ENCODE measurements at places on chromosomes 1 and 21. TPM values are rescaled to one million over a fixed set of nuclear protein-coding genes. Genes with fewer than 3 reads are reported as not detected.

The KCNE2 gene
- total RNA-seq: not detected

The AQP10 gene
- 0.18 TPM for total RNA-seq

DNA sequence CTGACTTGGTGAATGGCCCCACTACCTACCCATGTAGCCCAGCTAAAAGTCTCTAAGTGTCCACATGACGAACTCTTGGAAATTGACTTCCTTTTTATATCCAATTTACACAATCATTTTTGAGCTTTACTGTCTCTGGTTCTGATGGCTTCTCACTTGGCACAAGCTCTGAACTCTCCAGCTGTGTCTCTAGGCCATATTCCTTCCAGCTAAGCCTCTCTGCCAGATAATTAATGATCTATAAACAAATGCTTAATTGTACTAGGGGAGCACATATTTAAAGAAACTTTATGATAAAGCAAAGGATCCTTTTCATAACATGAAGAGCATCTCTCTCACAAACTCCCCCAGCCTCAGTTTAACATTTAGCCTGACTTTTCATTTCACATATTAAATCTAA lies 16.3 kb upstream of the BEND5 start:
- DNase-seq: no peak

DNA sequence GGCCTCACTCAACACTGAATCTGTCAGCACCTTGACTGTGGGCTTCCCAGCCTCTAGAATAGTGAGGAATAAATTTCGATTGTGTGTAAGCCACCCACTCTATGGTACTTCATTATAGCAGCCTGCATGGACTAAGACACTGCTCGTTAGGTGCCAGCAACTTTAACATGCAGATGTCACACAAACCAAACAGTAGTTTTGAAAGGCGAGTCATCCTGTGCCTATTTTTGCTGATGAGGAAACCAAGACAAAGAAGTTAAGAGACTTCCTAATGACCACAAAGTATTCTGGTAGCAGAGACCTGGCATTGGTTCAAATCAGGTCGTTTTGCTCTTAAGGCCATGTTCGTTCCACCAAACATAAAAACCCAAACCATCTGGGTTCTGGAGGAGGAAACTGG lies 42.9 kb downstream of the BATF3 start:
- DNase-seq: no peak

DNA sequence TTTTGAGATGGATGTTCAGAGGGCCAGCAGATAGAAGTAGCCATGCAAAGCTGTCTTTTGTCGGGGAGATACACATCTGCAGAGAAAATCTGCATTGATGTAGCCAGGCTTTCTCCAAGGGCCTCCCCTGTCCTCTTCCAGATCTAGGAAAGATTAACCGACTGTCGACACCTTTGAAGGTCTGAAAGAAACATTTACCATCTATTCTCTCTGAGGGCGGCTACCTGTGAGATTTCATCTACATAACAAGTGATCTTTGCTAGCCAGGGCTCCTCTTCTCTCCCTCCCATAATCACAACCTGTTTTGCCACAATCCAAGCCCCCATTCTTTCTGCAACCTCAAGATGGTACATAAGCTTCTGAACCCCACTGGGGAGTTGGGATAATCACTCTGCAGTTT lies 193.6 kb downstream of the RGS7 start:
- no peak for DNase-seq

DNA sequence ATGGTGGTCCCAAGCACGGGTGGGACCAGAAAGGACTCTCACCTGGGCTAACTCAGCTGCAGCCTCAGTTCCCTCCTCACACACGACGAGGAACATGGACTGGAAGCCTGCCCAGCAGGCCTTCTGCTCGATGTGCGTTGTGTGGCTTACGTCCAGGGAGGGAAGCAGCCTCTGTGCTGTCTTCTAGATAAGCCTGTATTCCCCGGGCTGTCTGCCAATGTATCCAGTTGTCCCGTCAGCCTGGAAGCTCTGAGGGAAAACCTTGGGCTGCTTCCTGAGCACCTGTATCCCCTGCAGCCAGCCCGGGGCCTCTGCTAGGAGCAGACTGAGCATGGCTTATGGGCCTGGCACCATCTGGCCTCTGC lies 10.5 kb downstream of the PCSK9 start:
- no peak for DNase-seq

Data from foreskin keratinocyte (primary cell).